Astrocyte of the hippocampus (primary cell): ENCODE measurements at places on chromosomes 1 and 21.

- no peak for DNase-seq
These were observed 24.0 kb upstream of the GALNT2 start for GRCh38 chr1:230043081-230043480.

- no peak for DNase-seq
These were observed 32.2 kb downstream of the TMED5 start for GRCh38 chr1:93148001-93148400.

DNA sequence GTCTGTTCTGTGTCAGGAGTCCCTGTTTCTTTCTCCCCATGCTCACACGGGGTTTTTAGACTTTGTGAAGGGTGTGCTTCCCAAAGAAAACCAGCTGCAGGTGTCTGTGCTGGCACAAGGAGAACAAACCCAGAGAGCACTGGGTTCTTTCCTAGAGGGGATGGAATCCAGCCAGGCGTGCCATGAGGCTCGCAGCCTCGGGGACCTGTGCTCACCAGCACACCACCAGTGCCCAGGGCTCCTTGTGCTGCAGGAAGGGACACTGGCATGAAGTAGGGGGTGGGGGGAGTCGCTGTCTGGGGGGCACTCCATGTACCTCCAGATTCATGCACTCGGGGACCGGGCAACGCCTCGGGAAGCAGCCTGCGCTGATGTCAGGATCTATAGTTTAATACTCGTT is 57.9 kb downstream of the AGPAT3 start:
- no peak for DNase-seq

GRCh38 chr1:11502516-11502915 is 23.6 kb downstream of the DISP3 start:
- DNase-seq = no peak

DNA sequence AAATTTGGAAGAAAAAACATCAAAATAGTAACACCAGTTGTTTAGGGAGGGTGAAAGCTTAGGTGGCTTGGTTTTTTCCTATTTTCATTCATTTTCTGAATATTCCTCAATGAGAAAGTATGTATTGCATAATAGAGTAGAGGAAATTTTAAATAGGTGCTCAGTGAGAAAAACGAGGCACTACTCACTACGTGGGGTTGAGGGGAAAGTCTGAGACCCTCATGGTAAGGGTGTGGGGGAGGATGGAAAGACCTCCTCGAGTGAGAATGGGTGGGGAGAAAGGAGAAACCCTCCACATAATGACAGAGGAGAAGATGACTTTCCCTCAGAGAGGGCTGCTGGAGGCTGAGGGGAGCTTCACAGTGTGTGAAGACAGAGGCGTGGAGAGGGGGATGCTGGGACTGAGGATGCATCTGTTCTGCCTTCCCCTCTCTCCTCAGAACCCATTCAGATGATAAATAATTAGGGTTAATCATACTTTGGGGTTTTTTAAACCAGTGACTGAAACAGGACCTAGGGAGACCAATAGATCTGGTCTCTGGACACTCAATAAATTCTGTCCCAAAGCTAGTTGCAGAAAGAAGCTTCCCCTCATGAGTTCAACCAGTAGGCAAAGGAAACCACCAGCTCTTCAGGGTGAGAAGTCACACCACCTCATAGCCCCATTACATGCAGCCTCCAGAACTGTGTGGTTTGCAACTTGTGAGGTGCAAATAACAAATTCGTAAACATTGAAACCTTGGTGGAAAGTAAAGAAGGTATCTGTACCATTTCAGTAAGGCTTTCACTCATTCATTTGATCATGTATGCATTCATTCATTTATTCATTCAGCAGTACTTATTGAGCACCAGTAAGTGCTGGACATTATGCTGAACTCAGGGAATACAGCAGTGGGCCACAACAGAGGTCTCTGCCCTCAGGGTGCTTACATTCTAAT is 17.1 kb downstream of the SLAMF7 start:
- DNase-seq = no peak

- no peak for DNase-seq
These were observed 12.5 kb downstream of the RWDD3 start for GRCh38 chr1:95246511-95246910.

DNA sequence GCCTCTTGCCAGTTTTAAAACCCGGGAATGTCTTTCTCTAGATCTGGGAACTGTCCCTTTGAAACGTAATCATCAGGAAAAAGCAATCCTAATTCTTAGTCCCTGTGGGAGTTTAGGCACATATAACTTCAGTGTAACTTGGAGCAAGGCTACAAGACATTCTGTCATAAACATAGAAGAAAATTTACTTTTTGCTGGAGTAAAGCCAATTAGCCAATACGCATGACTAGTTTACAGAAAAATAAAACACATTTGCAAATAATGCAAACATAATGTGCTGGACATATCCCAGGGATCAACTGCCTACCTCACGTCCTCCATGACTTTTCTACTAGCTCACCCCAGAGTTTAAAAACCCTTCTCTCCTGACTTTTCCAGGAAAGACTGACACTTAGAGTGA is 970.6 kb downstream of the MRPL39 start:
- DNase-seq = no peak
